ENCODE measurements at places on chromosomes 7 and 10. TPM values are rescaled to one million over a fixed set of nuclear protein-coding genes. Genes with fewer than 3 reads are reported as not detected.

DNA sequence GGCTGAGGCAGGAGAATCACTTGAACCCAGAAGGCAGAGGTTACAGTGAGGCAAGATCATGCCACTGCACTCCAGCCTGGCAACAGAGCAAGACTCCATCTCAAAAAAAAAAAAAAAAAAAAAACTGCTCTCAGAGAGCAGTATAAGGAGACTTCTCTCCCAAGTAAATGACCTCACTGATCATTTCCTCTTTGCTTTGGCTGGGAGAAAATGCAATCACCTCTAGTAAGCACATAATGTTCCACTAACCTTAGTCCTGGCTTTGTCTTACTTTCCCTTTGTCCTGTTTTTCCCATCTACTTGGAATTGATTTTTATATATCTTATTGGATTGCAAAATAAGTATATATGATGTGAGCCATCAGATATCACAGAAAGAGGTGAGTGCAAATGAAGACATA is 2.5 kb downstream of the SLC25A13 start:
- H3K4me1 ChIP-seq: peaks cover 25% of the 10 kb centered on the region
- no peak overlapping the region for H3K4me3 ChIP-seq
- no peaks in the 10 kb centered on the region for H3K27me3 ChIP-seq
- no peak overlapping the region for H3K27ac ChIP-seq

- no peaks in the 10 kb centered on the region for H3K27me3 ChIP-seq
- H3K4me3 ChIP-seq: no peak overlapping the region
- H3K4me1 ChIP-seq: no peaks in the 10 kb centered on the region
- H3K36me3 ChIP-seq: no peaks in the 10 kb centered on the region
- no peak for DNase-seq
Measured at GRCh38 chr10:127897177-127897576, 4.4 kb upstream of the CLRN3 start.

- H3K27me3 ChIP-seq: no peaks in the 10 kb centered on the region
- DNase-seq: no peak
- H3K4me1 ChIP-seq: peaks cover 59% of the 10 kb centered on the region
- peak overlapping the region; percentile 97 for H3K4me3 ChIP-seq
- H3K36me3 ChIP-seq: peaks cover 18% of the 10 kb centered on the region
Measured at GRCh38 chr7:99140813-99141212, 3.1 kb downstream of the SMURF1 start.

GRCh38 chr7:155219947-155220769 is 77.5 kb upstream of the INSIG1 start:
- H3K27ac ChIP-seq: no peak overlapping the region
- DNase-seq: no peak
- H3K36me3 ChIP-seq: no peaks in the 10 kb centered on the region
- peaks cover 2% of the 10 kb centered on the region for H3K27me3 ChIP-seq
- H3K4me1 ChIP-seq: peaks cover 17% of the 10 kb centered on the region

Gene DYDC1
- not detected for total RNA-seq

DNA sequence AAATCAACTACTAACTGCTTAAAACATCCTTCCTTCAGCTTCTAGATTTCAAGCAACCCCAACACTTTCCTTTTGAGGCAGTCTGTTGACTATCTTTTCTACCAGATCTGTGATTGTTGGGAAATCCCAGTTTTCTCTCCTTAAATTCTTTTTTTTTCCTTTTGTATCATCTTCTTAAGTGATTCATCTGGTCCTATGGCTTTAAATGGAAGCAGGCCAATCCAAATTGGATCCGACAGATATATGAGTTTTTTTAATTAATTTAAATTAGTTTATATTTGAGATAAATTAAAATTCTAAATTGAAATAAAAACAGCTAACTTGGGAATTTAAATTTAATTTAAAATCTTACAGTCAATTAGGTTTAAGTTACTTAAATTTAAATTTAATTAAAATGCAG is 151.2 kb upstream of the PCLO start:
- H3K27ac ChIP-seq: no peak overlapping the region
- no peak for DNase-seq
- no peaks in the 10 kb centered on the region for H3K4me1 ChIP-seq
- no peak overlapping the region for H3K4me3 ChIP-seq
- no peaks in the 10 kb centered on the region for H3K36me3 ChIP-seq

GRCh38 chr10:15196021-15196834 is 27.7 kb upstream of the NMT2 start:
- H3K27ac ChIP-seq: peak overlapping the region; percentile 77
- peaks cover 53% of the 10 kb centered on the region for H3K4me1 ChIP-seq
- H3K36me3 ChIP-seq: peaks cover 20% of the 10 kb centered on the region
- DNase-seq: peak; percentile 17
- peak overlapping the region; percentile 51 for H3K4me3 ChIP-seq

GRCh38 chr10:95214369-95214768 is 20.3 kb downstream of the ACSM6 start:
- peak overlapping the region; percentile 51 for H3K4me3 ChIP-seq
- peaks cover 14% of the 10 kb centered on the region for H3K36me3 ChIP-seq
- peak overlapping the region; percentile 76 for H3K27ac ChIP-seq
- DNase-seq: no peak
- H3K27me3 ChIP-seq: peaks cover 2% of the 10 kb centered on the region
- H3K4me1 ChIP-seq: peaks cover 70% of the 10 kb centered on the region

GRCh38 chr7:142300689-142301088 is 42.8 kb upstream of the PRSS58 start:
- H3K36me3 ChIP-seq: no peaks in the 10 kb centered on the region
- H3K4me3 ChIP-seq: no peak overlapping the region
- H3K27me3 ChIP-seq: peaks cover 6% of the 10 kb centered on the region
- no peaks in the 10 kb centered on the region for H3K4me1 ChIP-seq
- DNase-seq: no peak

DNA sequence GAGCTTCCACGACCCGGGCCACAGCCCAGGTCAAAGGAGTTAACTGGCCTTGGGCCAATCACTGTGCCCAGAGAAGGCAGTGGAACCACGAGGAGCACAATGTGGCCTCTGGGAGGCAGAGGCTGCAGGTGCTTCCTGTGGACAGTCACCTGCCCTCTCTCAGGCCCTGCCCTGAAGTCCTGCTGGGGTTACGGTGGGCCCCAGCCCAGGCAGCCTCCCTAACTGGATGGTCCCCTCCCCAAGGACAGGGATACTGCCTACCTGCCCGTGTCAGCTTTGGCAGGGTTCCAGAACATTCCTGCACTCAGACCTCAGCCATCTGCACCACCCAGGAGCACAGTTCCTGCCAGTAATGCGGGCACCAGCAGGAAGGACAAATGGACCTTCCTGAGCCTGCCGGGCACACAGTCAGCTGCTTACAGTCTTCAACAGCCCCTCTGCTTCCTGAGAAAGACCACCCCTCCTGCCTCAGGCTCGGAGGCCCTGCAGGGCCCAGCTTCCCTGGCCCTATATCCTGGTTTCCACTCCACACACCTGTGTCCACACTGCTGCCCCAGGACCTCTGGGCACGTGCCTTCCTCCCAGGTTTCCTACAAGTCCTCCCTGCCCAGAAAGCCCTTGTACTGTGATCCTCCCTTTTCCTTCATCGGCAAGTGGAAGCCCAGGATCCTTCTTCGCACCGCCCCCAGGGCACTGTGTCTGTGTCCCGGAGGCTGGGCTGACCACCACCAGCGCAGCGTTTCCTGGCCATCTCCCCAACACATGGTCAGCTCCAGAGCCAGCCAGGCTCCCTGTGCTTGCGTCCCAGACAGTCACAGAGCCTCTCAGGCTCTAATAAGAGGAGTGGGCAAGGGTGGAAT is 23.3 kb downstream of the WDR86 start:
- no peaks in the 10 kb centered on the region for H3K4me1 ChIP-seq
- H3K36me3 ChIP-seq: no peaks in the 10 kb centered on the region
- no peak overlapping the region for H3K4me3 ChIP-seq
- DNase-seq: no peak
- H3K27me3 ChIP-seq: peaks cover 52% of the 10 kb centered on the region

Gene IPMK
- 3.3 TPM for total RNA-seq

- no peaks in the 10 kb centered on the region for H3K36me3 ChIP-seq
- no peak overlapping the region for H3K27ac ChIP-seq
- no peak overlapping the region for H3K4me3 ChIP-seq
- H3K27me3 ChIP-seq: no peaks in the 10 kb centered on the region
- no peaks in the 10 kb centered on the region for H3K4me1 ChIP-seq
- DNase-seq: no peak
Measured at GRCh38 chr7:136702913-136703312, 165.5 kb upstream of the CHRM2 start.

- H3K27ac ChIP-seq: no peak overlapping the region
- H3K27me3 ChIP-seq: peaks cover 18% of the 10 kb centered on the region
- no peak overlapping the region for H3K4me3 ChIP-seq
- no peaks in the 10 kb centered on the region for H3K36me3 ChIP-seq
Measured at GRCh38 chr7:56291-56913, 136.0 kb upstream of the FAM20C start.

Gene KEL
- total RNA-seq: not detected
